ENCODE measurements at places on chromosomes 2 and 18.

- DNase-seq = no peak
These were observed 39.8 kb downstream of the WDR33 start for GRCh38 chr2:127770973-127771735.

DNA sequence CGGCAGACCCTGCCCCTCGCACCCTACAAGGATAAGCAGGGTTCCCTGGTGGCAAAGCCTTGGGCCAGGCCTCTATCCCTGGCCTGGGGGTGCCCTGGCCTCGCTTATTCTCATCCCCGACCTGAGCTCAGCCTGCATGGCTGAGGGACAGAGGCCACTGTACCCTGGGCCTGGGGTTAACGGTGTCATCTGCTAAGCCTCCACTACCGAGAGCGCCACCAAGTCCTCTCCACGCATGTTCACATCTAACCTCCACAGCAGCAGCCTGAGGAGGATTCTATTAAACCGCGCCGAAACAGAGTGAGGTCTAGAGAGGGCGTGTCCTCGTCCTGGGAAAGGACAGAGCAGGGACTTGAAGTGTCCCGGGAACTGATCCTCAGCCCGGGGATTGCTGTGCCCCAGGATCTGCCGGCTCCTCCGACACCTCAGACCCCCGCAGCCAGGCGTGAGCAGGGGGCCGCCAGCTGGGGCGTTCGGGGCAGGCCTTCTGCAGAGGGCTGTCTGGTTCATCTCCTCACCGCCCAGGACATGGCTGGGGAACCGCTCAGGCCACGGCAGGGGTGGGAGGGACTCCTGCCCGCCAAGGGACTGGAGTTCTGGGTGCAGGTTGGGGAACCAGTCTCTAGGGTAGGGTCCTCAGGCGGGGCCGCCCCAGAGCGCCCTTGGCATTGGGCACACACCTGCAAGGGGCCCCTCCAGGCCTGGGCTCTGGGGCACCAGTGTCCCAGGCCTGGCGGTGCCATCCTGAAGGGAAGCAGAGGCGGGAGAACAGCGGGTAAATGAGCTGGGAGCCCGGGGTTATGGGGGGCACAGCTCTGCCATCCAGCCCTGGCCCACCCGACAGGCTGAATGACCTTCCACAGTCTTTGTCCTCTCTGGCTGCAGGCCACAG, 68.0 kb upstream of the SMAD7 start:
- DNase-seq = no peak

DNA sequence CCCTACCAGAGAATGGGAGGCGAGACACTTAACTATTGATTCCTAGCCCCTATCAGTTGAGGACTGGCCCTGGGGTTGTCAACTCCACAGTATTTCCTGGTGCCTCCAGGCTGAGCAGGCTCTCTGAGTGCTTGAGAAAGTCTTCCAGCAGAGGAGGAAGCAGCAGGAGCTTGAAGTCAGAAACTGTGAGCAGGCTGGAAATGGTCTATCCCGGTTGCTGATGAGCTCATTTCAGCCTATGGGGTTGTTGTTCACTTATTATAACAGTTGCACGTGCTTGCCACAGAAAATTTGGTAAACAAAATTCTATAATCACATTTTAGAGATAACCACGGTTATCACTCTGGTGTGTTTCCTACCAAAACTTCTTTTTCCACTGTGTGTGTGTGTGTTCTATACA, 254.7 kb upstream of the THUMPD2 start:
- DNase-seq = no peak

- DNase-seq = no peak
These were observed 21.4 kb downstream of the FAM98A start for GRCh38 chr2:33577668-33578067.

Measured in NK-92 treated with Interleukin-12 subunit alpha and Interleukin-12 subunit beta, amount 100 ng/mL, for 24 hours (cell line).